Activated gamma-delta T cell treated with anti-CD3 and anti-CD28 coated beads, Interleukin-2, amount 50 U/mL, for 16 hours (primary cell): ENCODE measurements at places on chromosomes 2 and 18.

DNA sequence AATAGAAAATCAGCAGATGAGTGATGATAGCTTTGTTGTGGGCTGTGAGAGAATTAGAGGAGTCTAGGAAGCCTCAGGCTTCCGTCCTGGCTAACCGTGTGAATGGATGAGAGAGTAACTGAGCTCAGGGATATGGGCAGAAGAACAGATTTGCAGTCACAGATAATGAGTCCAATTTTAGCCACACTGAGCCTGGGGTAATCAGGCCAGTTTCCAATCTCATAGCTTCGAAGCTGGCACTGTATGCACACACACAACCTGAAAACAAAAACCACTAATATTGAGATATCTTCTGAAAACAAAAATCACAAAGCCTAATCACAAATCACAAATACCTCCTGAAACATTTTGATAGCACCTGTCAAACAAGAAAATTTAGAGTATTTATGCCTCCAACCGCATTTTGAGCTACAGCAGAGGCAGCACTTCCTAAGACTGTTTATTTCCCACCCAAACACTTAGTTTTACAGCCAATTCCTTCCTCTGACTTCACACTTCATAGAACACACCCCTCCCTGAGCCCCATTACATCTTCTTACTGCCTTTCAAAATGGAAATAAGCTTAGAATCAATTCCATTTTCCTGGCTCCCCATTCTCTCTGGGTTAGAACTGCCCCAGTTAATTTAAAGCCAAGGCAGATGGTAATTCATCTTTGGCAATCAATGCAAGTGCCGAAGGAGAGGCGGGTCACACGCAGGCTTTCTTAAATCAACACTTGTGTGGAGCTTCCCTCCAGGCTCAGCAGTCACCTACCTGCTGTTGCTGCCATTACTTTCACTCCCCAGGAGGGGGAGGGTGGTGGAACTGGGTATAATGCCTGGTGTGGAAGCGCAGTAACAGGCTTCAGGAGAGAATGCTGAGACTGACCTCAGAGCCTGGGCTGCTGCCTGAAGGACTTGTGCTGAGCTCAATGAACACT, 18.9 kb downstream of the TTR start:
- no peak for DNase-seq

DNA sequence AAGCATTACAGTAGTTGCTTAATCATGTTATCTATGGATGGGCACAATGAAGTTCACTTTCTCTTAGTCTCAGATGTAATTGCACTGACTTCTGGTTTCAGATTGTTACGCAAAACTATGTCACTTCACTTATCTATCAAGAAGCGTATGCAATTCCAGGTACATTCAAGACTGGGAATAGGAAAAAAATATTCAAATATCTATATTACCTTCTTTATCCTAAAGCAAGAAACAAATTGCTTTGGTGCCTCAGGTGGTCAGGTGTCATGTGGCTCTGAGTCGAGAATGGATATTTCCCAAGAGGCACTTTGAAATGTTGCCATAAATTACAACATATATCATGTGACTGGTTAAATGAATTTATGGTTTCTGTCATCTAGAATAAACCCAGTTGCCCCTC, 318.6 kb downstream of the SS18 start:
- DNase-seq = no peak

DNA sequence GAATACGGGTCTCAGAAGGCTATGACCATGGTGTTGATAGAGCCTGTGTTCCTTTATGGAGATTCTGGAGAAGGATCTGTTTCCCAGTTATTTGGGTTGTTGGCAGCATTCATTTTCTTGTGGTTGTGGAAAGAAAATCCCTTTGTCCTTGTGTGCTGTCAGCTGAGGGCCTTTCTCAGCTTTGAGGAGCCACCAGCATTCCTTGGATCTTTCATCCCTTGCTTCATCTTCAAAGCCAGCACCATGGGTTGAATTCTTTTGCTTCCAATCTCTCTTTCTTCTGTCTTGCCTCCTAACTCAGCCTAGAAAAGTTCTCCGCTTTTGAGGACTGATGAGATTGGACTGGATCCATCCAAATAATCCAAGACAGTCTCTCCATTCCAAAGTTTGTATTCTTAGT, 103.2 kb upstream of the MMADHC start:
- no peak for DNase-seq

DNA sequence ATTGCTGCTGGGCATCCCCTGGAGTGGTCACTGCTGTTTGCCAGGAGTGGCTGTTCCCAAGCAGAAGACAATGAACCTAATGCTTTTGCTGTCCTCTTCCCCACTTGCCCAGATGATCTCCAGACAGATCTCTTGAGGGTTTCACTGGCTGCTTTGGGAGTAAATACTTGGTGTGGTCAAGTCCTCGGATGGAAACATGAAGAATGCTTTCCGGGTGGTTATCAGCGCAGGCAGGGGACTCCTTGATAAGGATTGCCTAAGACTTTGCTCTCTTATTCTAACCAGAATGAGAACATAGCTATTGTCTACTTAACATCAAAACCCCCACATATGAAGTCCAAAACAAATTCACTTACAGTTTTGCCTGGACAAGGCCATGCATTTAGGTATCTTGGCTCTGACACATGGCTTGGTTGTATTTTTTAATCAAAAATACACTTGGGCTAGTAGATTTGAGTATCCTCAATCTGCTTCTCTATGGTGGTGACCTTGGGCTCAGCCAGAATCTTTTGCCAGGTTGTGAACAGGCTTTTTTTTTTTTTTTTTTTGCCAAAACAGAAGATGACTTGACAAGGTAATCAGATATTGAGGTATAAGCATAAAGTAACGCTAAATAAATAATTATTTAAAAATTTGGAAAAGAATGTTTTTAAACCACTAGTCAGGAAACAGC, 34.8 kb upstream of the MYO3B start:
- DNase-seq = no peak

GRCh38 chr2:107591561-107592279, 235.0 kb upstream of the RGPD4 start:
- DNase-seq = no peak

- DNase-seq = no peak
Measured at GRCh38 chr2:8314063-8314462, 367.8 kb upstream of the ID2 start.

DNA sequence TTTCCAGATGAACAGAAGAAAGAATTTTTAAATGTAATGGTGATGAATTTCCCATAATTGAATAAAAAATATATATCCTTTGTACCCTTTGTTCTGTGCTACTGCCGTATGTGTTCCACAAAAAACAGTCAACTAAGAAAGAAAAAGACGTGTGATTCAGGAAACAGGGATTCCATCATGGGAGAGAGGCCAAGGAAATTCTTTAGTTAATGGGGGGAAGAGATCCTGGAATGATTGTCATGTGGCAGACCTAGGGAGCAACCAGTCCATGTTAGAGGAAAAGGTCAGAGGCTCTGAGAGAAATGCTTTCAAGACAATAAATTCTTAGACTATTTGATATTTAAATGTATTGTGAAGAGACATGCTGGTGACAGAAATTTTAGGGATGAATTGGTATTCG, 76.6 kb downstream of the CPO start:
- DNase-seq = no peak

DNA sequence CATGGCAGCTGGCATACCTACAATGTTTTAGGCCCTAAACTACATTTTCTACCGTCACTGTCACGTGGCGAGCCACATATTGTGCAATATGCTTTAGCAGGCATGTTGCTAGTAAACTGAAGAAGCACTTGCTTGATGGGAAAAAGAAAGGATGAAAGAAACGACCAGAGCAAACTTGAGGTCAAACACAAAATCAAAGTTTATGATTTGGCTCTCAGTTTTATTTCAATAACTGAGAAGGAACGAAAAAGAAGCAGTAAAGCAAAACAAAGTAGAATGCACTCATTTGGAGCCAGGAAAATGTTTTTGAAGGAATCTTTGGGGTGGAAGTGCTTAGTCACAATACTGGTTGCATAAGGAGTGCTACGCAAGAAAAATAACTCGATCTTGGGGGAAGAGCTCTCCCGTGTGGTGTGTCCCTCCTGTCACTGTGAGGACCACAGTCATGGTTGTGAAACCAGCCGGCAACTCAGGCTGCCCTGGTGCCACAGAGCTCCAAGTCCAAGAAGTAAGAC, 349.8 kb downstream of the RBM43 start:
- DNase-seq = no peak

DNA sequence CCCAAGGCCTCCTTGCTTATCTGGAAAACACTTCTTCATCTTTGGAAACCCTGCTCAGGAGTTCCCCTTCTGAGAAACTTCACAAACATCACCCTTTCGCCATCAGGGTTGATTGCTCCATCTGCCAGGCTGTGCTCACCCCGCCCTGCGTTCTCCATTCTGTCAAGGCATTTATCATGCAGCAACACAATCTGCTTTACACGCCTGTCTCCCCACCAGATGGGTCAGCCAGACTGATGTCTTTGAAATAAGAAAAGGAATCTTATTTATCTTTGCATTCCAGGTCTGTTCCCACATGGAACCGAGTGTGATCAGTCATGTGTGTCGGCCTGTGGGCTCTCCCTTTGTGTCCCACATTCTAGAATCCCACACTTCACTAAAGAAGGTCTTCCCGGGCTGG, 110.0 kb upstream of the ARL4C start:
- DNase-seq = no peak

GRCh38 chr18:59897321-59897954, 2.4 kb upstream of the PMAIP1 start:
- no peak for DNase-seq

GRCh38 chr2:207501802-207502576, 27.8 kb upstream of the CREB1 start:
- DNase-seq = no peak

DNA sequence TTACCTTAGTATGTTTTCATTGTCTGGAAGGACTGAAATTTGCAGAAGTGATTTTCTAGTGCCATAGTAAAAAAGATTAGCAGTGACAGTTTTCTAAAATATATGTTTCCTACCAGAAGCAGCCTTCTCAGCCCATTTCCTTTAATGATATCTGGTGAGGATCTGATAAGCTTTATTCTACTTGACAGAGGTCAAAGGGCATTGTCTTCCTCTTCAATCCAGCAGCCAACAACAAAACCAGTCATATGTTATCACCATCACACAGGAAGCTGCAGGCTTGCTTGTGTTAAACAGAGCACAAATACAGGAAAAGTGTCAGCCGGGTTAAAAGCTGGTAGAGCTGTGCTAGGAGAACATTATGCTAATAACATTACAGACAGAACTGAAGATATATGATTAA, 35.6 kb upstream of the ZSWIM2 start:
- DNase-seq = no peak

DNA sequence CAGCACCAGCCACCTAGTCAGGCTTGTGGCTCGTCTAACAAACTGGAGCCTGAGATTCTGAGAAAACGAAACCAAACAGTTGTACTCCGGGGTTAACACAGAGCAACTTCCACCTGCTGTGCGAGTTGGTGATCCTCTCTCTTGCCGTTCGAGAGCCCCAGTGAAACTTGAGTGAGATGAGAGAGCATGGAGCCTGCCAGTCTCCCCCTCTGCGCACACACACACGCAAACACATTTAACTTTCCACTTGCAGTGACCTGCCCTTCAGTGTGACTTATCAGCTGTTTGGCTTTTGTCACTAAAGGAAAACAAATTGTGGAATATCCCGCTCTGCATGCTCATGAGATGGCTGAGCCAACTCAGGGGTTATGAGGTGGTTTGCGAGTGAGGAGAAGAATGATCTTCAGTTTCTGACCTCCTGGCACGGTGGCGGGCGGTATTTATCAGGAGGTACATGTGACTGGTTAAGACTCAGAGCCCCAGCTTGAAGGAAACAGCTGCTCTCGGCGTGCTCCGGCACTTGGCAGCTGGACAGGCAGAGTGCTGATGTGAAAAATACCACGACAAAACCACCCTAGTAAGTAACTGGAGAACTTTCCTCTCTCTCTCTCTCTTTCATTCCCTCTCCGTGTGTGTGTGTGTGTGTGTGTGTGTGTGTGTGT, at the start of gene RASGRP3:
Gene RASGRP3 (plus strand): TSS at position 519 of the 662 bp plus-strand sequence. CDS start 38,488 bp downstream, outside the sequence.
- DNase-seq = peak; percentile 36

DNA sequence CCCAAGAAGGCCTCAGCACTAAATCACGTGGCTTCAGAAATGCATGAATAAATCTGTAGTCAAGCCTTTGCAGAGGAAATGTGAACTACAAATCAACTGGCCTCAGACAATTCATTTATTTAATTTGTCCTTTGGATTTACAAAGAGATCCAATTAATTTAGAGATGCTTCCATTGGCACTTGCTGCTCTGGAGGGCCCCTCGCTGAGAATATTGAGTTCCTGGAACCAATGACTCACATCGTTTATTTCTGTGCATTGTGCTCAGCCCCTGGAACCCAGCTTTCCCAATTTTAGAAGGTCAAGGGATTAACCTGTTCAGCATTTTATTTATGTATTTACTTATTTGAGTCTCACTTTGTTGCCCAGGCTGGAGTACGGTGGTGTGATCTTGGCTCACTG, 47.2 kb upstream of the MGAT4A start:
- no peak for DNase-seq

DNA sequence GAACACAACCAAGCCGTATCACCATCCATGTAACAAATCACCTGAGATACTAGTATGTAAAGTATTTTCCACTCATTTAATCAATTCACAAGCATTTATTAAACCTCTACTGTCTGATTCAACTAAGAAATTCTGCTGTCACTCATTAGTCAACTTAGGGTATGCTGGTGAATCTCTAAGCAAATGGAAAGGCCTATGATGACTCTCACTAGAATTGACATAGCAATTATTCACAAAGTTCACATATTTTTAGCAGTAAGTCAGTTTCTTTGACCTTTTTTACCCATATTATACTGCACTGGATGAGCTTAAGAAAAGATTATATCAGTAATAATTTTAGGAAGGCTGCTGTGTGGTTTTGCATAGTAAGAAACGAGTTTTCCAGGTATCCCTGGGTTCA, 130.1 kb downstream of the SLC8A1 start:
- DNase-seq = no peak

- DNase-seq = no peak
Measured at GRCh38 chr2:10839813-10840212, 27.2 kb upstream of the PDIA6 start.

- no peak for DNase-seq
Measured at GRCh38 chr2:215441560-215442400, 5.9 kb upstream of the FN1 start.

GRCh38 chr2:239583879-239584859, 183.3 kb upstream of the HDAC4 start:
- no peak for DNase-seq

DNA sequence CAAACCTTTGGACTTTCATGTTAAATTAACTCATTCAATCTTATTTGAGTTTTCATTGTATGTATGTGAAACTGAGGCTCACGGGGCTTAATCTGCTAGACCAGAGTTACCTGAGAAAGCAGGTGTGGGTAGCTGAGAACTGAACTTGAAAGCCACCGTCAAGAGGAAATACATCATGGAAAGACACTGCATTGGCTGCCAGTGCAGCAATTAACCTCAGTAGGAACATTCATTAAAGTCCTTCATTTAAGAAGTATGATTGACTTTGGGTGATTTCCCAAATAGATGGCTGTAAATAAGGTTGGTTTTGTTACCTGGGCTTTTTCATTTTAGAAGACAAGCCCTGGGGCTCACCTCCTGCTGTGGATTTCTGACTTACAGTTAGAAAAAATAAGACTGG, 36.5 kb upstream of the MGAT5 start:
- DNase-seq = no peak

- DNase-seq = no peak
Measured at GRCh38 chr2:151771599-151772358, 37.5 kb upstream of the NEB start.
